ENCODE measurements at places on chromosomes 2 and 18.

DNA sequence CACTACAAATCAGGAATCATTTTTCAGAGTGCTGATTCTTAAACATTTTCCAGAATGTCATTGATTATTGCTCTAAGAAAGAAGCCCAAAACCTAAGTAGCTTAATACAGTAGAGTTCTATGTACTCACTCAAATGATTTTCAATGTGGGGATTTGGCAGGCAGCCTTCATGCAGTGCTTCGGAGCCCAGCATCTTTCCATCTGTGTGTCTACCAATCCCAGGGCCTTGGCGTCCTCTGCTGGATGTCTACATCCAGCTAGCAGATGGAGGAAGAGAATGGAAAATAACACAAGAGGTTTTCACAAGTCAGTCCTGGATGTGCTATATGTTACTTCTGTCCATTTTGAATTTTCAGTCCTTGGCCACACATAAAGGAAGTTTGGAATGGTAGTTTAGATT, 151.8 kb downstream of the RDH14 start:
- no peak for DNase-seq

GRCh38 chr18:61854578-61855448, 38.0 kb downstream of the RNF152 start:
- DNase-seq = no peak

DNA sequence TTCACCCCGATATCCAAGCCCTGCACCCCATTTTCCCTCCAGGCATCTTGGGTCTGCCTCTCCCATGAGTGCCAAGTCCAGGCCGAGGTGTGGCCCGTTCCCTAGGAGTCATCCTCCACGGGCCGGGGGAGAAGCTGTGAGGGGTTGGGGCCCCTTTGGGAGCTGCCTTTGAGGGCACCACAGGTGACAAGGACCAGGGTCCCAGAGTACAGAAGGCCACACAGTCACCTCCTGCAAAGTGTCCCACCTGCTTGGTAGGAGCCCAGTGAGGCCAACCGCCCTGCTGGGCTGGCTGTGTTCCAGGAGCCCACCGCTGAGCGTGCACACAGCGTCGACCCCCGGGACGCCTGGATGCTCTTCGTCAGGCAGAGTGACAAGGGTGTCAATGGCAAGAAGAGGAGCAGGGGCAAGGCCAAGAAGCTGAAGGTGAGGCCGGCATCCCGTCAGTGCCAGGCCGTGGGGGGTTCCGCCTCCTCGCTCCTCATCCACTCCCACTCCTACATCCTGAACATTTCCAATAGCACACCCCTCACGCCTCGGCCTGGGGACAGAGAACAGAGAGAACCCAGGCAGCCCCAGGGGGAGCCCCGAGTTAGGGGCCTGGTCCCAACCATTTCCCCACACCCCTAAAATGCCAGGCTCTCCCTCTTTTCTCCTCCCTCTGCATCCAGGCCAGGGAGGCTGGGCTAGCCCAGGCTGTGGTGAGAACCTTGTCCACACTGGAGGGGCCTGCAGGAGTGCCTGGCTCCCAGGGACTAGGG, 2.7 kb downstream of the ERFE start:
- DNase-seq = no peak

DNA sequence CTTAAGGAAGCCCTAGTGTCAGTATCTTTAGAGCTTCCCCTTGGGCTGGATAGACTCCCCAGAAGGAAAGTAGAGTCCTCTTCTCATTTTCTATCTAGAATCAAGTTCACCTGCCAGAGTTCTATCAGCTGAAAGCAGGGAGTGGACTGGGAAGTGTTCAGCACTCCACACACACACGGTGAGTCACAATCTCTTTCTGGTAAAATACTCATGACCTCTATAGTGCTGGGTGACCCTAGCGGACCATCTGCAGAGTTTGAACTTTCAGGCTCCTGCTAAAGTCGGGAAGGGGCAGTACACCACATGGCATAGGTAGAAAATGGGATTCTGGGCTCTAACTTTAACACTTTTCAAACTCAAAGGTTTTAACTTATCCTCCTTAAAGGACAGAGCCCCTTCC, 43.3 kb downstream of the SAP130 start:
- no peak for DNase-seq

- no peak for DNase-seq
These were observed 849 bp upstream of the CYP27C1 start for GRCh38 chr2:127220768-127221527.

DNA sequence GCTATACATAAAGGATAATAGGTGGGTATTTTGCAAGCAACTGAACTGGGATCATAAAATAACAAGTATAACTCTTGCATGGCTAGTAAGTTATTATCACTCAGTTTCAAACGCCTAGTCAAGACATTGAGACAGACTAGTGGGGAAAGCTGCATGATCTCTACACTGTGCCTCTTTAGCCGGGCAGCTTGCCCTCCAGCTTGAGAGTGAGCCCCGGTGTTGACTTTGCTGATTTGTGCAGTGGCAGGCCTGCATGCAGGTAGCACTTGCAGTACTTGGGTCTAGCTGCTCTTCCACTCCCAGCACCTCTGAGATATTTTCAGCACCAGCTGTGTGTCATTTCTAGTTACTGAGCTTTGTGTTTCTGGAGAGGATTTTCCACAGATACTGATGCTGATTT, 118.8 kb upstream of the DAPL1 start:
- DNase-seq = no peak

DNA sequence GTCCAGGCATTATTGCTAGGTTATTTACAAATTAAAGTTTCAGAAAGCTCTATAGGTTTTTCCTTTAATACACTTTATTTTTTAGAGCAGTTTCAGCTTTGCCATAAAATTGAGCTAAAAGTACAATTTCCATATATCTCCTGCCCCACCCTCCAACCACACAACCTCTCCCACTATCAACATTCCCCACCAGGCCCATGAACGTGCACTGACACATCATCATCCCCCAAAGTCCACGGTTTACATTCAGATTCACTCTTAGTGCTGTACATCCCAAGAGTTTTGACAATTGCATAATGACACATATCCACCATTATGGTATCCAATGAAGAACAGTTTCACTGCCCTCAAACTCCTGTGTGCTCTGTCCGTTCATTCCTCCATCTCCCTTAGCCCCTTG, 139.4 kb downstream of the NBAS start:
- no peak for DNase-seq

- DNase-seq = no peak
These were observed 73.9 kb downstream of the LBH start for GRCh38 chr2:30305235-30305634.

- DNase-seq = no peak
These were observed 106.8 kb upstream of the FN1 start for GRCh38 chr2:215542690-215543089.

DNA sequence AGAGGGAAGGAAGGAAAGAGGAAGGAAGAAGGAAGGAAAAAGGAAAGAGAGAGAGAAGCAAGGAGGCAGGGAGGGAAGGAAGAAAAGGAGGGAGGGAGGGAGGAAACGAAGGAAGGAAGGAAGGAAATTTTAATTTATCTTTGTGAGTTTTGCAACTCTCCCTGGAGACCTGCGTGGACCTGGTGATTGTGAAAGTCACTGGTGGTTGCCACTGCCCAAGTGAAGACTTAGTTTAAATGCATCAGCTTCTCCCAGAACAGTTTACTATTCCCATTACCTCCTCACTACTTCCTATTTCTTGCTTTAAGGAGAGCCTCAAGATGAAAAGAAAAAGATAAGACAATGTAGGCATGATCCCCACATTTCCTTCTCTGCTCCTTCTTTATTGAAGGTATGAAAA, 68.8 kb downstream of the ACVR1C start:
- DNase-seq = no peak

- DNase-seq = no peak
These were observed 64.7 kb upstream of the GCFC2 start for GRCh38 chr2:75775311-75775823.

- no peak for DNase-seq
These were observed 11.6 kb downstream of the SAG start for GRCh38 chr2:233319256-233319655.

DNA sequence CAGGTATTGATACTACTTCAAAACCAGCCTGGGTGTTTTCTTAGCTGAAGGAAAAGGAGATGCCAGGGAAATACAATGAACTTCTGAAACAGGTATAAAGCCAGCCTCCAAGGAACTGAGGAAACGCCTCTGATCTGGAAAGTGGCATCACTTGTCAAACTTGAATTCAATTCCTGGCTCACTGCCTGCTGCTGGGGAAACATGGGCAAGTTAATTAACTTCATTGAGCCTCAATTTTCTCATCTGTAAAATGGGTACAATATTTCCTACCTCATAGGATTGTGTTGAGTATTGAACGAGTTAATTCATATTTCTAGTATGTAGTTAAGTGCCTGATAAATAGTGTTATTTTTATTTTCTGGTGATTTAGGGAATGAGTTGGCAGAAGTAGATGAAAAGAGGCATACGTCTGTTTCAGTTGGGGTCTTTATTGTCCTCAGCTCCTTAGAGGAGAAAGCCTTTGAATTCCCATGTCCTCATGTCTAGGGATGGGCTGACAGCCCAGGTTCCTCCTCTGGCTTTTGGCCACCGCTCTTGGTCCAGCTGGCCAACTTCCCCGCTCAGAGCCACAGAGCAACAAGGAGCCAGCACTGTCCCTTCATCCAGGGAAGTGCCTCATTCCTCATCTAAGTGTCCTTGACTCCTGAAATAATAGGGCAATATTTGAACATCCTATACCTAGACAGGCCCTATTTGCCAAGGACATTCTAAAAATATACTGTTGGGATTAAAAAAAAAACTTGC, 210.5 kb upstream of the GATA6 start:
- no peak for DNase-seq

- DNase-seq = no peak
These were observed 327.9 kb downstream of the LPIN1 start for GRCh38 chr2:12074126-12074844.

DNA sequence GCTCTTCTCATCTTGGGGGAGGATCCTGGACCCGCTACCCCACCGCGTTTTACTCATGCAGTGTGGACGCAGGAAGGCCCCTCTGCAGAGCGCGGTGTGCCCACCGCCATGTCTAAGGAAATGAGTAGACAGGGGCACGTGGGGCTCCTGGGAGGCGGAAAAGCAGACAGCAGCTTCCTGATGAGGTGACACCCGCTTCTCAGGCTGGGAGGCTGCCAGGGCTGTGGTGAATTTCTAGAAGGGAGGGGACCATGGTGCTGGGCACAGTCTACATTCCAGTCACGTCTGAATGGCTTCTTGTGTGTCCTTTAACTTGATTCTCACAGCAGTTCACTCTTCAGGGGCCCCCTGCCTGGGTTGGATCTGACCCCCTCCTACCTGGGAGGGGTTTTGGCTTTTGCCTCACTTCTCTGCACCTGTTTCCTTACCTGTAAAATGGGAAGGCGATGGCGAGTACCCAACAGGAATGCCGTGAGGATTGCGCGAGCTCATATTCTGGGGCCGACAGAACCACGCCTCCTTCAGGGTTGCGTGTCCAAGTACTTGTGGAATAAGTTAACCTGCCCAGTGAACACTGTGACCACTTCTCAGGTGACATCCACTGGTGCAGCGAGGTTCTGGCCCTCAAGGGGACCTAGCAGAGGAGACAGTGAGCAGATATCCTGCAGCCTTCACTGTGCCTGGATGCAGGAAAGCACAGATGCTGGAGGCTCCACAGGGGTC, 32.3 kb upstream of the MBP start:
- DNase-seq = peak; percentile 68

GRCh38 chr2:48531141-48531648, 1.2 kb downstream of the STON1 start:
- DNase-seq = peak; percentile 62

DNA sequence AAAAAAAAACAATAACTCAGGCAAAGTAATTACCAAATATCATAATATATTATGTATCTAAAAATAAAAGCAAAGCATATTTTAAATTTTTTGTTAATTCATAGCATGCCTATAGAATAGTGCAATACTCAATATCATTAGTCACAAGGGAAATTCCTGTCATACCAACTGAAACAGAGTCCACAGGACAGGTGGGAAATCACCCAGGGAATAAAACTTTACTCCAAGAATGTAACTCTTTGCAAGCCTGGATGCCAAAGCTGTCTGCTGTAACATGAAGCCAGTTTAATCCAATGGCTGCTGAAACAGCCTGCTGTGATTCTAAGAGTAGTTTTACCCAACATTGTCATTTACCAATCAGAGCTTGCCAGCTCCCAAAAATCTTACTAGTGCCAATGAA, 40.0 kb upstream of the SULT1C3 start:
- DNase-seq = no peak

GRCh38 chr2:21676041-21676440, 552.3 kb downstream of the TDRD15 start:
- DNase-seq = no peak

GRCh38 chr2:128635361-128635900, 316.8 kb upstream of the HS6ST1 start:
- no peak for DNase-seq

DNA sequence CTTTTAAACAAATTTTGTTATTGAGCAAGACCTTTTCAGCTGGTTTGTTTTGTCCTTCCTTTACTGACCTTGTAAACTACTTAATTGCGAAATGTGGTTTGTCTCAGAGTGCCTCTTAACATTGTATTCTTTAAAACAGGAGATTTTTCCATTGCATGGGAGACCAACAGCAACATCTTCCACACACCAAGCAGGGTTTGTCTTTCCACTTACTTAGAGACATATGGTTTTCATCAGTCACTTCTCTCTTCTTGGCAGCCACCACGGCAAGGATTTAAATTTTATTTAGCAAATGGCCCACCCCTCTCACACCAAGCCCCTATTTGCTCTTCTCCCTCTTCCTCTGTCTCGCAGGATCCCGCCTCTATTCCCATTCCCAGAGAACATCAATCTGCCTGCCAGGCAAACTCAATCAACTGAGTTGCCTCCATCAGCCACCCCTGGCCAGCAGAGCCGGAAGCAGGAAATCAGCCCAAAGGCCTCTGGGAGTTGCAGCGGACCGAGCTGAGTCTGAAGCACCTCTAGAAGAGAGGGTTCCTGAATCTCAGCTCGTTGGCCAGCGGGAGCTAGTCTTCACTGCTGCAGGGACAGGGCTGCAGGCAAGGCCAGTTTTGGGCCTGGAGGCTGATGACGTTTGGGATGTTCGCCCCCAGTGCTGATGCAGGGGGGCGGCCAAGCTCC, 11.3 kb upstream of the CIB4 start:
- no peak for DNase-seq

GRCh38 chr2:6975988-6976387, 58.8 kb downstream of the RNF144A start:
- DNase-seq = no peak

- DNase-seq = no peak
These were observed 48.1 kb downstream of the TPGS2 start for GRCh38 chr18:36780748-36781147.

DNA sequence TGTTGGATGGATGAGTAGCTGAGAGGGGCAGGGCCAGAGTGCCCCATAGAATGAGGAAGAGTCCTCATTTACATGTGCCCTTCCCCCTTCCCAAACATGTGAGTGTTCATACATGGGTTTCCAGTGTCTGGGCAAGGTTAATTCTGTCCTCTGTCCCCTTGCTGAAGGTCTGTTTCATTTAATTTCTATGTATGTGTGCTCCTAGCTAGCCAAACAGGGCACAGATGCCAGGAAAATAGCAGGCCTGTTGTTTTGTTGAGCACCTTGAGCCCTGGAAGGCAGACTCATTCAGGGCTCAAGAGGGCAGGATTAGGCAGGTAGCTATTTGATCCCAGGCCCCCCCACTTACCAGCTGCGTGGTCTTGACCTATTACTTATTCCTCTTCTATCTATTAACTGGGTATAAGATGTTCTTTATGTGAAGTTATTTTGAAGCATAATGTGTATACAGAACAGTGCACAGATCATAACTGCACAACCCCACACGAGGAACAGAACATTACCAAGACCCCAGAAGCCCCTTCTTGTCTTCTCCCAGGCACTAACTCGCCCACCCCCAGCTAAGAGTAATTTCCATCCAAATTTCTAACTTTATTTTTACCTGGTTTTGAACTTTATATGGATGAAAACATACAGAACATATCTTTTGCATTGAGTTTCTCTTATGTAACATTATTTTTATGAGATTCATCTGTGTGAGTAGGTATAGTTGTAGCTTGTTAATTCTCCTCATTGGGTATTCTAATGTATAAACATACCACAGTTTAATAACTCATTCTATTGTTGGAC, 164.3 kb downstream of the RPIA start:
- DNase-seq = no peak

Measured in hematopoietic multipotent progenitor cell (in vitro differentiated cells).